ENCODE measurements at places on chromosomes 4 and X. TPM values are rescaled to one million over a fixed set of nuclear protein-coding genes. Genes with fewer than 3 reads are reported as not detected.

HAND2 gene
- 11.2 TPM for total RNA-seq

HHIP gene
- total RNA-seq, result under 0.01 TPM

RIBC1 gene
- total RNA-seq, result 0.32 TPM

EREG gene
- total RNA-seq, result 4.4 TPM

POU4F2 gene
- total RNA-seq, result not detected

COL4A6 gene
- not detected for total RNA-seq

ALB gene
- not detected for total RNA-seq

EPHA5 gene
- not detected for total RNA-seq

Data from GM23248 (cell line).